ENCODE measurements at places on chromosomes 1 and 21. TPM values are rescaled to one million over a fixed set of nuclear protein-coding genes. Genes with fewer than 3 reads are reported as not detected.

- no peak for DNase-seq
Observed at GRCh38 chr1:160325252-160325651, 17.8 kb downstream of the COPA start.

DNA sequence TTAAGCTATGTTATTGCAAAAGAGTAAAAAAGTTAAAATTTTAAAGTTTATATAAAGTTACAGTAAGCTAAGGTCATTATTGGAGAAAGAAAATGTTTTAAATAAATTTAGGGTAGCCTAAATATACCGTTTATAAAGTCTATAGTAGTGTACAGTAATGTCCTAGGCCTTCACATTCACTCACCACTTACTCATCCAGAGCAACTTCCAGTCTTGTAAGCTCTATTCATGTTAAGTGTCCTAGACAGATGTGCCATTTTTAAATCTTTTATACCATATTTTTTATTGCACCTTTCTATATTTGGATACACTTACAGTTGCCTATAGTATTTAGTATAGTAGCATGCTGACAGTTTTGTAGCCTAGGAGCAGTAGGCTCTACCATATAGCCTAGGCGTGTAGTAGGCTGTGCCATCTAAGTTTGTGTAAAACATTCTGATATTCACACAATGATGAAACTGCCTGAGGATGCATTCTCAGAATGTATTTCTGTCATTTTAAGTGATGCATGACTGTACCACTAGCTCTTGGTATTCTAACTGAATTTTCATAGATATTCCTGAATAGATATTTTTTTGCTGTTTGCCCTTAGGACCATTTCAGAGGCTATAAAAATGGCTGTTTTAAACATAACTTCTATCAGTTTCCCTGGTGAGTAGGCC, 26.8 kb downstream of the PPP2R5A start:
- DNase-seq, result no peak

DNA sequence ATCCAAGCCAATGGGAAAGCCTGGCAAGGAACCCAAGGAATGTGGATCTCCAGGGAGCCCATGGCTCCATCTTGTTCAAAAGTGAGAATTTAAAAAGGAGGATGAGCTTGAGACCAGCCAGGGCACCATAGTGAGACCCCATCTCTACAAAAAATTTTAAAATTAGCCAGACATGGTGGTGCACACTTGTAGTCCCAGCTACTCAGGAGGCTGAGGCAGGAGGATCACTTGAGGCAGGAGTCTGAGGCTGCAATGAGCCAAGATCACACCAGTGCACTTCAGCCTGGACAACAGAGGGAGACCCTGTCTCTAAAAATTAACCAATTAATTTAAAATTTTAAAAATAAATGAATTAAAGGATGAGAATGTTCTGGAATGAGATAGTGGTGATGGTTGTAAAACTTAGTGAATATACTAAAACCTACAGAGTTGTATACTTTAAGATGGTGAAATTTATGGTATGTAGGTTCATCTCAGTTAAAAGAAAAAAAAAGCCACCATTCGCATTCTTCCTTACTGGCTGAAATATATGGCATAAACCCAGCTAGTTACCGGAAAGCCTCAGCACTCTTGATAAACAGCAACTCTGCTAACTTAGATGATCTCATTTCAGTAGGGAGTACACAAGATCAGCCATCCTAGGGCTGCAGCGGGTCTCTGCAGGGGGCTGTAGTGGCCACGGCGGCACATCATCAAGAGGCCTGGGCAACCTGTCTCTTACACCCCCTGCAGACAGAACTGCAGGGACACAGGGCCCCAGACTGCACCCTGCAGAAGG, 48.3 kb upstream of the H6PD start:
- DNase-seq, result no peak

- no peak for DNase-seq
Observed at GRCh38 chr1:110515891-110516290, 3.1 kb downstream of the KCNA10 start.

The NFASC gene
- 0.90 TPM for total RNA-seq

DNA sequence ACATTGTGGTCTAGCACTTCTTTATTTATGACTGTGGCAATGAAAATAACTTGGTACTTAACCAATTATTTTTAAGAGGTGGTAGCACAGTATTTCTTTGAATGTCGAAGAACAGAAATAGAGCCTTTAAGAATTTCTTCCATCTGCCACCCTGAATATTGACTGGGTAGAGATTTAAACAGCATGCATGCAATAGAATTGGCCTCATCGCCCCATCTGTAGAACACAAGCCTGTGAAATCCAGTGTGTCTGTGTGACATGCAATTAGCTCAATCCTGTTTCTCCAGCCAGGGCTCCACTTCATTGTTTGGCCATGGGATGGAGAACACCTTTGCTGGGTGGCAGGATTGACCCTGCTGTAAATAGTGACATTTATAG, 17.1 kb upstream of the KLHDC8A start:
- no peak for DNase-seq
